Activated T-helper 2 cell treated with anti-CD3 and anti-CD28 coated beads, Interferon-gamma antibody, Interleukin-2, Interleukin-4, amounts not matched to agents 10 μg/mL and 5 μg/mL and 100 μg/mL, durations not matched to agents 14 hours and 24 hours and 36 hours (primary cell): ENCODE measurements at places on chromosomes 1 and 21.

- peaks cover 44% of the 10 kb centered on the region for H3K4me1 ChIP-seq
- peak within 1 kb of the TSS; percentile 85 for H3K27ac ChIP-seq
- DNase-seq, result peak; percentile 74
- H3K36me3 ChIP-seq, result peaks cover 26% of the 10 kb centered on the region
- H3K27me3 ChIP-seq, result no peaks in the 10 kb centered on the region
These were observed at the start of gene NADK for GRCh38 chr1:1777950-1778662. TSS of gene NADK (minus strand) at chr1:1778470. CDS start at chr1:1765406, 13,064 bp downstream.

DNA sequence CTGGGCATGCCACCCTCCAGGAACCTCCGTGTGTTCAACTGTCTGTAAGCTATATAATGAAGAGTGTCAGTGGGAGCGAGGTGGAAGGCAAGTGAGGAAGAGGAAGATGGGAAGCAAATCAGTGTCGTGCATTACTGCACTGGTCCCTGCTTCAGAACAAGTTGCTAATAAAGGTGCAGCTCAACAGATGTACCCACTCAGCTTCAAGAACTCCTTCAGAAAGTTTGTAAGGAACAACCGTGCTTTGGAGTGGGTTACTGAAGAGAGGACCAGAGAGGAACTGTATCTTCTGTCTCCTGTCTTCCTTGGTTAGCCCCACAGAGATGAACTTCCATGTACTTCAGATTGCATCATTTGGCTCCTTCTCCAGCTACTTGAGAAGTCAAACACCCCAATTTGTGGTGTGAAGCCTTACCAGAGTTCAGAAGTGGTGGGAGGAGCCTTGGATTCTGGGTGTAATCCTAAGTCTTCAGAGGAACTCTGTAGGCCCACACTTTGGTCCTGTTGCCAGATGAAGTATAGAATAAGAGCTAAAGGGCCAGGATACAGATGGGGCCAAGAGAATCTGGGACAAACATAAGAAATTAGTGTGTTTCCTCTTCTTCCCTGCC, 290.5 kb upstream of the PROX1 start:
- H3K27ac ChIP-seq, result no peak overlapping the region
- no peaks in the 10 kb centered on the region for H3K36me3 ChIP-seq
- DNase-seq, result no peak
- H3K27me3 ChIP-seq, result no peaks in the 10 kb centered on the region
- H3K4me3 ChIP-seq, result no peak overlapping the region
- no peaks in the 10 kb centered on the region for H3K4me1 ChIP-seq

DNA sequence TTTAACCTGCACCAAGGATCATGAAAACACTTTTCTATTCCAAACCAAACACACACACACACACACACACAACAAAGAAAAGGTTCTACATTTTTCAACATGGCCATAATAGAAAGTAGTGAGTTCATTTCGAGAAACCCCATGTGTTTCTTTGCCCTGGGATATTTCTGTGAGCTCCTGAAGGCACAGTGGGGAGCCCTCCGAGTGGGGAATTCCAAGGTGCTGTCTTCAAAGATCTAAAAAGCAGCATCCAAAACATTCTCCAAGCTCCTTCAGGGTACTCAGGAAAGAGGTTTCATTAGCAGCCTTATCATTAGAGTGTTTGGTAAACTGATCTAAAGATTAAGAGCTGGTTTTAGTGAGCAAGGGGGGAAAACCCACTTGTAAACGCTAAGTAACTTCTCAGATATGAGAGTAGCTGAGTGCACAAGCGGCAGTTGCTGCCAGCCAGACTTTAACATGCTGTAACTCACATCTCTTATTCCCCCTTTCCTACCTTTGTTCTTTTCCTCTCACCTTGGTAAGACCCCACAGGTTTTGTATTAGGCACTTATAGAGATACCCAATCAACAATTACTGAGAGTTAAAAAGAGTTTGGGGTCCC, 38.3 kb downstream of the ZC3H11B start:
- H3K4me1 ChIP-seq, result no peaks in the 10 kb centered on the region
- peaks cover 5% of the 10 kb centered on the region for H3K27me3 ChIP-seq
- H3K4me3 ChIP-seq, result no peak overlapping the region
- no peaks in the 10 kb centered on the region for H3K36me3 ChIP-seq
- H3K27ac ChIP-seq, result no peak overlapping the region
- no peak for DNase-seq

GRCh38 chr1:54118704-54119103, 34.1 kb downstream of the CDCP2 start:
- peaks cover 2% of the 10 kb centered on the region for H3K4me1 ChIP-seq
- no peak overlapping the region for H3K27ac ChIP-seq
- peaks cover 2% of the 10 kb centered on the region for H3K27me3 ChIP-seq
- no peak for DNase-seq
- H3K36me3 ChIP-seq, result no peaks in the 10 kb centered on the region

DNA sequence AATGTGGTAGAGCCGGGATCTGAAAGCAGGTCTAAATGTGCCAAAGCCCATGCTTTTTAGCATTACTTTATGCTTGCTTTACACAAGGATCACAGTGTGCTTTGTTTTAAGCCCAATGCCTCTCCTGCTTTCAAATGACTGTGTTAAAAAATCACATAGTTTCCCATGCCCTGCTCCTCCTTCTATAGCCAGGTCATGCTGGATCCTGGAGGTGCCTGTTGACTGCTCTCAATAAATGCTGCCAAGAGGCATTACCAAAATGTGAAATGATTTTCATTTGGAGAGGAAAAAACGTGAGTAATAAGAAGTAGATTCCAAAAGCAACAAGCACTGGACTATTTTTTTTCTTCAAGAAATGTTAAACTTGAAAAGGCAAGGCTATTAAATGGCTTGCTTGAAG, 420.7 kb upstream of the USP24 start:
- H3K4me1 ChIP-seq, result no peaks in the 10 kb centered on the region
- H3K27me3 ChIP-seq, result no peaks in the 10 kb centered on the region
- no peak overlapping the region for H3K4me3 ChIP-seq
- no peak for DNase-seq
- H3K36me3 ChIP-seq, result no peaks in the 10 kb centered on the region

DNA sequence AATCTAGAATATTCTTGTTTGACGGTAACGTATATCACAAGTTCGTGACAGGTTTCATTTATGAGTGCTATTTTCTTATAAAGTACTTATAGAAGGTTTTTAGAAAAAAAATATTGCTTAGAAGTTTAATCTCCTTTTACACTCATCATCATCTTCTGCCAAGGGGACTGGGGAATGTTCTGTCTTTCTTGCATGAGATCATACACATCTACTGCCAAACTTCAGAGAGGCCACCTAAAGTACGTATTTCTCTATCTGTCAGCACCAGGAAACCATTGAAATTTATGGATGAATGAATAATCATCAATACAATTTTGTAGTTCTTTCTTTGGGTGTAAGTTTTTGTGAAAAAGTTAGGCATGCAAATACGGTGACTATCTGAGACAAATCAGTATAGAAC, 245.8 kb downstream of the SPATA17 start:
- no peaks in the 10 kb centered on the region for H3K27me3 ChIP-seq
- H3K36me3 ChIP-seq, result no peaks in the 10 kb centered on the region
- no peaks in the 10 kb centered on the region for H3K4me1 ChIP-seq
- DNase-seq, result no peak

- no peak for DNase-seq
- H3K36me3 ChIP-seq, result peaks cover 17% of the 10 kb centered on the region
- no peaks in the 10 kb centered on the region for H3K4me1 ChIP-seq
- H3K4me3 ChIP-seq, result no peak overlapping the region
- H3K27ac ChIP-seq, result no peak overlapping the region
These were observed 75.2 kb upstream of the TEKT2 start for GRCh38 chr1:36008546-36009197.

GRCh38 chr1:225689882-225690459, 37.0 kb upstream of the ENAH start:
- H3K27me3 ChIP-seq, result peaks cover 4% of the 10 kb centered on the region
- H3K4me3 ChIP-seq, result no peak overlapping the region
- H3K27ac ChIP-seq, result no peak overlapping the region
- no peak for DNase-seq
- H3K36me3 ChIP-seq, result no peaks in the 10 kb centered on the region

DNA sequence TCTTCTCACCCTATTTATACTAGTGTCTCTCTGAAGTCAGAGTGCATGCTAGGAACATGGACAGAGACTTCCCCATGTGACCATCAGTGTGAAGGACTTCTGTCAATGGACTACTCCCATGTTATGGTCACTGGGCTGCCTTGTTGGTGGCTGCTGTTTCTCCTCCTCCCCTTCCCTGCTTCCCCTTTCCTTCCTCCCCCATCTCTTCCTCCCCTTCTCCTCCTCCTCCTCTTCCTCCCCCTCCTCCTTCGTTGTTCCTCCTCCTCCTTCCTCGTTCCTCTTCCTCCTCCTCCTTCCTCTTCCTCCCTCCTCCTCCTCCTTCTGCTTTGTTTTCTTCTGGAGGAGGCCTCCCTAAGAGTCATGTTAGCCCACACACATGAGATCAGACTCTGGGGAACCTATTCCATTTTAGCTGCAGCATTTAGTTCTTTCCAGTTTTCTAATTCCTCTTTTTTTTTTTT, 35.8 kb downstream of the IER5 start:
- peaks cover 40% of the 10 kb centered on the region for H3K4me1 ChIP-seq
- no peak overlapping the region for H3K27ac ChIP-seq
- no peaks in the 10 kb centered on the region for H3K36me3 ChIP-seq
- no peak overlapping the region for H3K4me3 ChIP-seq

- H3K27me3 ChIP-seq, result peaks cover 39% of the 10 kb centered on the region
- H3K4me1 ChIP-seq, result no peaks in the 10 kb centered on the region
- H3K4me3 ChIP-seq, result no peak overlapping the region
- H3K36me3 ChIP-seq, result no peaks in the 10 kb centered on the region
These were observed 155.9 kb upstream of the ZC3H12A start for GRCh38 chr1:37318490-37318889.

- H3K4me3 ChIP-seq, result no peak overlapping the region
- no peaks in the 10 kb centered on the region for H3K27me3 ChIP-seq
- no peaks in the 10 kb centered on the region for H3K4me1 ChIP-seq
- no peaks in the 10 kb centered on the region for H3K36me3 ChIP-seq
These were observed 59.0 kb upstream of the IGSF5 start for GRCh38 chr21:39685991-39686390.

DNA sequence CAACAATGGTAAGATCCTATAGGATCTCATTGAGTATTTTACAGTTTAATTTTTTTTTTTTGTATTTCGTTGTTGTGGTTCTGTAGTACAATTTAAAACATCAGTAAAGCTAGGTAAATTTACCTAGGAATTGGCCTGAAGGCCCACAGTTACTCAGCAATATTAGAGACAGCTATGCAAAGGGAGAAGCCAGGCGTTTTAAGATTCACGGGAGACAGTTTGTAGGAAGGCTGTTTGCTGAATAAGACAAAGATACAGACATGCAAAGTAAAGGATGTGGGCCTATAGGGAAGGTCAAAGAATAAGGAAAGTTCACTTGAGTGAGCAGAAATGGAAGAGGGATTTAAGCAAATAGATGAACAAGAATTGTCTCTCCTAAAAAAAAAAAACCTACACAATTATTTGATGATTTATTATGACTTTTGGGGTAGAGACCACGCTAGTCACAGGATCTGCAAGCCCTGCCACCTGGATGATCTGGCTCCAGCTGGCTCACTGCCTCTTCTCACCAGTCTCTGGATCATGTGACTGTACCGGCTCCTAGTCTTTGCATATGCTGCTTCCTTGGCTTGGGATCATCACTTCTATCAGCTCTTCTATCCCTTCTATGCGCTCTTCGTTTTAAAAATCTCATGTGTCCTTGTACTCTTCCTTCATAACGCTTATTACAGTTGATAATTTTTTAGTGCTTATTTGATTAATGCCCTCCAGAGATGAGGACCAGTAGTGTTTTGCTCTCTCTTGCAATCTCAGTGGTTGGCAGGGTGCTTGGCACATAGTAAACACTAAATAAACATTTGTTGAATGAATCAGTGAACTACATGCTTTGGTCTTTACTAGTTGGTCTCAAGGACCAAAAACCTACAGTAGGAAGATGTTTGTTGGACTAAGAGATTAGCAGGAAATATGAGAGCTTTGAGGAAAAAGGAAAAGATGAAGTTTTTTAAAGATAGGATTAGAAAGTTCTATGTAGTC, 14.1 kb downstream of the DYRK1A start:
- H3K27ac ChIP-seq, result no peak overlapping the region
- H3K4me1 ChIP-seq, result peaks cover 66% of the 10 kb centered on the region
- no peak overlapping the region for H3K4me3 ChIP-seq
- H3K27me3 ChIP-seq, result no peaks in the 10 kb centered on the region

- H3K36me3 ChIP-seq, result no peaks in the 10 kb centered on the region
- H3K4me3 ChIP-seq, result no peak overlapping the region
- H3K27ac ChIP-seq, result no peak overlapping the region
- H3K27me3 ChIP-seq, result no peaks in the 10 kb centered on the region
- no peak for DNase-seq
These were observed 49.5 kb upstream of the DMRTB1 start for GRCh38 chr1:53409695-53410094.

- H3K36me3 ChIP-seq, result no peaks in the 10 kb centered on the region
- H3K4me1 ChIP-seq, result no peaks in the 10 kb centered on the region
- no peak overlapping the region for H3K4me3 ChIP-seq
- DNase-seq, result no peak
- H3K27me3 ChIP-seq, result no peaks in the 10 kb centered on the region
- no peak overlapping the region for H3K27ac ChIP-seq
These were observed 162.5 kb upstream of the B3GALT2 start for GRCh38 chr1:193348769-193349535.

- H3K27ac ChIP-seq, result no peak overlapping the region
- peaks cover 68% of the 10 kb centered on the region for H3K36me3 ChIP-seq
- no peak for DNase-seq
- H3K27me3 ChIP-seq, result no peaks in the 10 kb centered on the region
- H3K4me3 ChIP-seq, result no peak overlapping the region
- H3K4me1 ChIP-seq, result peaks cover 18% of the 10 kb centered on the region
These were observed 26.5 kb downstream of the TAF5L start for GRCh38 chr1:229599218-229599954.

DNA sequence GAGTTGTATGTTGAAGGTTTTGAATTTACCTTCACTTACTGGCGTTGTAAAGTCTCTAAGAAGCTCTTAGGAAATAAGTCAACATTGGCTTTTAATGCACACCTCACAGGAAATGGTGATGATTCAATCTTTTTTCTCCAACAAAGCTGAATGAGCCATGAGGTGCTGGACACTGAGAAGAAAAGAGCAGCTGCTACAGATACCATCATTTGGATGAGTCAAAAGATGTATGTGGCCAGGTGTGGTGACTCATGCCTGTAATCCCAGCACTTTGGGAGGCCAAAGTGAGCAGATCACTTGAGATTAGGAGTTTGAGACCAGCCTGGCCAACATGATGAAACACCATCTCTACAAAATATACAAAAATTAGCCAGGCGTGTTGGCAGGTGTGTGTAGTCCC, 3.3 kb upstream of the IL23R start:
- H3K4me3 ChIP-seq, result no peak overlapping the region
- no peaks in the 10 kb centered on the region for H3K27me3 ChIP-seq
- peak overlapping the region; percentile 58 for H3K27ac ChIP-seq
- peaks cover 3% of the 10 kb centered on the region for H3K36me3 ChIP-seq

- no peak for DNase-seq
- H3K27ac ChIP-seq, result no peak overlapping the region
These were observed 10.6 kb downstream of the PCNT start for GRCh38 chr21:46334351-46335140.

- H3K27me3 ChIP-seq, result no peaks in the 10 kb centered on the region
- H3K4me3 ChIP-seq, result no peak overlapping the region
- H3K36me3 ChIP-seq, result no peaks in the 10 kb centered on the region
- no peak overlapping the region for H3K27ac ChIP-seq
- H3K4me1 ChIP-seq, result no peaks in the 10 kb centered on the region
- DNase-seq, result no peak
These were observed 425.8 kb upstream of the CAMK1G start for GRCh38 chr1:209157546-209158249.
